Diencephalon (tissue), 1 donor: ENCODE measurements at places on chromosomes 6 and 20. TPM values are rescaled to one million over a fixed set of nuclear protein-coding genes. Genes with fewer than 3 reads are reported as not detected.

The SSTR4 gene
- 2.1 TPM for total RNA-seq

The SCAND1 gene
- total RNA-seq: 26.5 TPM

The SOX18 gene
- total RNA-seq: 1.6 TPM

The AKIRIN2 gene
- 51.0 TPM for total RNA-seq

The DSP gene
- total RNA-seq: 6.2 TPM

The FAM135A gene
- 116 TPM for total RNA-seq

The VSTM2L gene
- total RNA-seq: 55.1 TPM

The RRAGD gene
- 61.1 TPM for total RNA-seq

The INSM1 gene
- 8.8 TPM for total RNA-seq

The TMEM151B gene
- total RNA-seq: 40.8 TPM

The MYLK2 gene
- total RNA-seq: 1.6 TPM

The POM121L2 gene
- total RNA-seq: not detected

The ZBTB12 gene
- 19.4 TPM for total RNA-seq

The SLC22A2 gene
- total RNA-seq: 0.46 TPM

The PPIL6 gene
- total RNA-seq: 32.5 TPM

The PI3 gene
- not detected for total RNA-seq

The TNF gene
- total RNA-seq: 0.23 TPM

The TBX18 gene
- 7.6 TPM for total RNA-seq

The SIRT5 gene
- total RNA-seq: 22.4 TPM

The GUCA1A gene
- total RNA-seq: 4.8 TPM

The WFDC2 gene
- total RNA-seq: 9.0 TPM

The C20orf144 gene
- total RNA-seq: not detected

The HTR1E gene
- 3.7 TPM for total RNA-seq

The SLC24A3 gene
- 50.5 TPM for total RNA-seq

The ZSCAN31 gene
- total RNA-seq: 10.8 TPM

The BNIP5 gene
- not detected for total RNA-seq

The ULBP1 gene
- total RNA-seq: 0.23 TPM

The LRRC73 gene
- total RNA-seq: 5.3 TPM

The CRISP2 gene
- 1.6 TPM for total RNA-seq

The MCCD1 gene
- total RNA-seq: not detected

The C6orf141 gene
- total RNA-seq: 1.6 TPM

The PAK5 gene
- total RNA-seq: 33.0 TPM

The HLA-DQB1 gene
- 4.4 TPM for total RNA-seq

The FAM217A gene
- total RNA-seq: not detected

The BCAS1 gene
- total RNA-seq: 11.8 TPM

The LY6G5C gene
- 2.5 TPM for total RNA-seq

The MYMX gene
- not detected for total RNA-seq

The PNPLA1 gene
- not detected for total RNA-seq

The PKHD1 gene
- total RNA-seq: under 0.01 TPM

The DSN1 gene
- total RNA-seq: 8.3 TPM

The ZC2HC1B gene
- total RNA-seq: not detected

The CHRNA4 gene
- 26.5 TPM for total RNA-seq

The OR2H2 gene
- total RNA-seq: not detected

The SIRPG gene
- not detected for total RNA-seq

The POLH gene
- 10.6 TPM for total RNA-seq

The ERVFRD-1 gene
- total RNA-seq: not detected

The DDX43 gene
- total RNA-seq: 0.46 TPM

The ABHD16B gene
- total RNA-seq: not detected

The TMEM63B gene
- 60.9 TPM for total RNA-seq

The CDYL gene
- total RNA-seq: 40.4 TPM

The VWA7 gene
- 0.69 TPM for total RNA-seq

The NHLRC1 gene
- 4.4 TPM for total RNA-seq

The C20orf202 gene
- 0.46 TPM for total RNA-seq

The BMP6 gene
- 5.1 TPM for total RNA-seq

The ME1 gene
- total RNA-seq: 12.9 TPM

The PAX1 gene
- total RNA-seq: not detected

The ADGRB3 gene
- 183 TPM for total RNA-seq

The CALHM6 gene
- 8.5 TPM for total RNA-seq
